ENCODE measurements at places on chromosomes 7 and 10.

DNA sequence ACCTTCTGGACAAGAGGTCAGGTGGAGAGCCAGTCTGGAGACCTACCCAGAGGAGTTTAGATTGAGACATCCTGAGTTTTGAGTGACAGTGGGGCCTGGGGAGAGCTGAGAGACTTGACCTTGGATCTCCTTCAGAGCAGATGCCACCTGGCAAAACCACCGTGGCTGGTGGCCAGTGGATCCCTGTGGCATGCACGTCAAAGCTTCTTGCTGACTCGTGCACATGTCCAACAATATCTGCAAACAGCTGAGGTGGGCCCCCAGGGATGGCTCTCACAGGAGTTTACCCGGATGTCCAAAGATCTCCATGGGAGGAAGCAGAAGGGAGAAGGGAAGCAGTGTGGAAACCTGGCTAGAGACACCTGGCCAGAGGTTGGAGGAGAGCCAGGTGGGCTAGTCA lies 230.5 kb downstream of the FANK1 start:
- no peak for DNase-seq

DNA sequence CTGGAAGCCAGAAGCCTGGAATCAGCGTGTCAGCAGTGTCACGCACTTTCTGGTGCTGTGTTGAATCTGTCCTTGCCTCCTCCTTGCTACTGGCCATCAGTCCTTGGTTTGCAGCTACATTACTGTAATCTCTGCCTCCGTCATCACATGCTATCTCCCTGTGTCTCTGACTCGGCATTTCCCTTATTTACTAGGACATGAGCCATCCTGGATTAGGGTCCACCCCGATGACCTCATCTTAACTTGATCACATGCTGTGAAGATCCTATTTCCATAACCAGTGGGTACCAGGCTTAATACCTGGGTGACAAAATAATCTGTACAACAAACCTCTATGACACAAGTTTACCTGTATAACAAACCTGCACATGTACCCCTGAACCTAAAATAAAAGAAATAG lies 518.0 kb upstream of the KLF6 start:
- DNase-seq = no peak

GRCh38 chr10:96017191-96017687 lies 26.1 kb upstream of the CCNJ start:
- peak; percentile 60 for DNase-seq

- DNase-seq = no peak
Observed at GRCh38 chr7:137801003-137801402, 45.8 kb downstream of the DGKI start.

GRCh38 chr7:140719721-140720120 lies 23.2 kb downstream of the NDUFB2 start:
- no peak for DNase-seq

DNA sequence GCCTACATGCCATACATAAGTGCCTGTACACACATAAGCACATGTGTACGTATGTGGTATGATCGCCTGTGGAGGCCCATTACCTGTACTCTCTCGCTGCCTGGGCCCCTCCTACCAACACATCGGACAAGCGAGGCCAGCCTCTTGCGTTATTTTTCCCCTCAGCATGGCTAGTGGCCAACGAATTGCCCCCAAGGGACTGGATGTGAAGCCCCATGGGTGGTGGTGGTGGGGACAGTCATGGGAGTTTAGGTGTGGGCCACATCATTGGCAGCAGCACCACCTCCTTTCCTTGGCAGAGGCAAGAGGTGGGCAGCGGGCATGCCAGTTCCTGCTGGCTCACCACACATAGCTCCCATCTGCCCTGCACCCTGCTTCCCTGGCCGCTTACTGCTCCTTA lies 10.0 kb downstream of the GRK5 start:
- no peak for DNase-seq

DNA sequence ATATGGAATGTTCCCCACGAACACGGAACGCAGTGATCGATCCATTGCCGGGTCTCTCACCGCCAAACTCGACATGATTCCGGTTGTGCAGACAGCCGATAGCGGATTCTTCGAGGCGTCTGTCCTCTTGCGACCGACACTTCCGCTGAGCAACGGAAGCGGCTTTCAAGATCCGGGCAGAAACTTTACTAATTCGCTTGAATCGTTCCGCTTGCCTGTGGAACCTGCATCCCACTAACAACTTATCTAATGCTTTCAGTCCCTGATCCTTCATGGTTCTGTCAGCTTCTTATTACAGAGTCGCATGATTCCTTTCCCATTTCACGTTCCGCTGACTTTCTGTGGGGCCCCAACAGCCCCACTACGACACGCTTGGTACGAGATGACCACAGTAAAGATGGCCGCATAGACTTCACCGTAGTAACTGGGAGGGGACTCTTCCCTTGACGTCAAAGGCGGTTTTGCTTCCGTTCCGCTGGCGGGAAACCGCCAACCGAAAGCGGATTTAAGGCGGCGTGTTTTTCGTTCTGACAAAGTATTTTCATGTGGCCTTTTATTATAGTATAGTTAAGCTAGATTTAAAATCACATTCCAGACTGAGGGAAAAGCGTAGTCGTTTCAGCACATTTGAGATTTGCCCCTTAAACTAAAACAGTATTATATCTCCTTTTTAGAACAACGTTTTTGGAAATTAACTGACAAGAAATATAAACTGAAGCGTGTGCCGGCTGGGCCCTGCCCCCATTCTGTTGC lies at the start of gene CSTF2T:
CSTF2T (minus strand) TSS at position 121 of the 753 bp plus-strand sequence; CDS start at position 75, 46 bp downstream.
- DNase-seq = peak; percentile 64

GRCh38 chr10:16853201-16853600 lies 36.0 kb upstream of the RSU1 start:
- no peak for DNase-seq

GRCh38 chr10:98202378-98202777 lies 65.6 kb downstream of the LOXL4 start:
- DNase-seq = no peak

- no peak for DNase-seq
Observed at GRCh38 chr7:140650367-140650766, 9.8 kb upstream of the DENND2A start.

DNA sequence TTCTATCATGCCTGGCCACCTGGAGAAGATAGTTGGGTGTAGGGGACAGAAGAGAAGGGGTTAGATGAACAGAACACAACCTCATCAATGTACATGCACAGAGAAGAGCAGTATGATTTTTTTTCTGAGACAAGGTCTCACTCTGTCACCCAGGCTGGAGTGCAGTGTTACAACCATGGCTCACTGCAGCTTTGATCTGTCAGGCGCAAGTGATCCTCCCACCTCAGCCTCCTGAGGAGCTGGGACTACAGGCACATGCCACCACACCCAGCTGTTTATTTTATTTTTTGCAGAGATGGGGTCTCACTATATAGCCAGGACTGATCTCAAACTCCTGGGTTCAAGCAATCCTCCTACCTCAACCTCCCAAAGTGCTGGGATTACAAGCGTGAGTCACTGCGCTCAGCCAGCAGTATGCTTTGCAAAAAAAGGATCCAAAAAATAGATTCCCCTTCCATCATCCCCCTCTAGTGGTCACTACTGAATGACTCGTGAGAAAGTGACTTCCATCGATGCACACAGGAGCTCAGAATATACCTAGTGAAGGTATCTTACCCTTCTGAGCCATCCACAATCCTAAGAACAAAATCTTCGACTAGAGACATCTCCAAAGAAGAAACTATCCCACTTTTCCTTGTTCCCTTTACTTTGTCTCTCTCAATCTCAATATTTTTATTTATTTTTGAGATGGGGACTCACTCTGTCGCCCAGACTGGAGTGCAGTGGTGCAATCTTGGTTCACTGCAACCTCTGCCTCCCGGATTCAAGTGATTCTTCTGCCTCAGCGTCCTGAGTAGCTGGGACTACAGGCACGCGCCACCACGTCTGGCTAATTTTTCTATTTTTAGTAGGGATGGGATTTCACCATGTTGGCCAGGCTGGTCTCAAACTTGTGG lies 21.0 kb downstream of the ZCWPW1 start:
- DNase-seq = peak; percentile 66
